ENCODE measurements at places on chromosomes 5 and 9. TPM values are rescaled to one million over a fixed set of nuclear protein-coding genes. Genes with fewer than 3 reads are reported as not detected.

DNA sequence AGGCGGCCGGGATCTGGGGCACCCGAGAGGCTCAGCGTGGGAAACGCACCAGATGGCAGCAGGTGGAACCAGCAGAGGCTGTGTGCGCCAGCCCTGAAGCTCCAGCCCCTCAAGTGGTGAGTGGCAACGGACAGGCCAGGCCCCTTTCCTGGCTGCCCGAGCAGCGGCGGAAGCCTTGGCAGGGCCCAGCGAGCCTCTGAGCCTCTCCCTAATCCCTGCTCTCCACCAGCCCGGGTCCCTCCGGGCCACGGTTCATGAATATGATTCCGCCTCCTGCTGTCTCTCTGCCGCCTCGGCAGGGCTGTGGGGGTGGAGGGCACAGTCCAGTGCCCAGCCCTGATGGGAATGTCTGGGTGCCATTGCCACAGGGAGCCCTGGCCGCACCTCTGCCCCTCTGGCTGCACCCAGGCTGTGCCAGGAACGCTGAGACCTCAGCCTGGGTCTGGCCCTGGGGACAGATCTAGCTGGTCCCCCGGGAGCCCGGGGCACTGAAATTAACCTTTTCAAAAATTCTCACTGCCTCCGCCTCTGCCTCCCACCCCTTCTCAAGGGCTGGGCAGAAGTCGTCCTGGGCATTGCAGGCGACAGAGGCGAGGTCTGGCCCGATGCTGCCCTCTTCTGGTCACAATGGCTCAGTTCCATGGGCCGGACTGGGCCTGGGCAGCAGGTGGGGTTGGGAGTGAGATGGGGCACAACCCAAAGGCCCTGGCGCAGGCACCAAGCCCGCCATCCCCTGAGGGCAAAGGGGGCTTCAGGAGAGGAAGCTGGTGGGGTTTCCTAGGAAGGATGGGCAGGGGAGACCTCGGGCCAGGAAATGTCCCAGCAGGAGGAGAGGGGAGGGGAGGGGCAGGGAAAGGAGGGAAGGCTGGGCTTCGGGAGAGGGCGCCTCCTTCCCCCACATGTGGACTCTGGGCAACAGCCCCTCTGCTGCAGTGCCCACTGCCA, 20.3 kb downstream of the CCDC187 start:
- DNase-seq = no peak

- no peak for DNase-seq
These were observed 93.4 kb downstream of the PDE6A start for GRCh38 chr5:149851211-149851610.

The ZCCHC7 gene
- total RNA-seq = 6.1 TPM

DNA sequence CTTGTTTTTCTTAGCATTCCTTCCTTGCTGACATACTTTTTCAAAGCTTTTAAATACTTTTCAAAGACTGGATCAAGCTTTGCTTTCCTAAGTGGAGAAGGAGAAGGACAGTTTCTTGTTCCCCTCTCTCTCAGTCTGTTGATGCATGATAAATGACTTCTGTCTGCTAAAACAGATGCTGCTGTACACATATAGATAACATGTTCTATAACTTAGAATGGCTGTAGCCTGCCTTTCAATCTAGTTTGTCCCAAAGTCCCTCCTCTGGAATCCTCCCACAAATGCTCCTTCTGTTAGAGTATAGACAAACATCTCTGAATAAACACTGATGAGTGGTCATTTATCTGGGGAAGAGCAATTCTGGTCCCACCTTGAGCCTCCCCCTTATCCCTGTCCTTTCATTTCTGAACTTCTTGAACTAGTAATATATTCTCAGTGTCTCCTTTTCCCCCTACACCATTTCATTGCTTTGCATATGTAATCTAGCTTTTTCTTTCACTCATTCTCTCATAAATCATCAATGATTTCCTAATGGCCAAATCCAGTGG, 5.4 kb upstream of the HEMGN start:
- DNase-seq = no peak

DNA sequence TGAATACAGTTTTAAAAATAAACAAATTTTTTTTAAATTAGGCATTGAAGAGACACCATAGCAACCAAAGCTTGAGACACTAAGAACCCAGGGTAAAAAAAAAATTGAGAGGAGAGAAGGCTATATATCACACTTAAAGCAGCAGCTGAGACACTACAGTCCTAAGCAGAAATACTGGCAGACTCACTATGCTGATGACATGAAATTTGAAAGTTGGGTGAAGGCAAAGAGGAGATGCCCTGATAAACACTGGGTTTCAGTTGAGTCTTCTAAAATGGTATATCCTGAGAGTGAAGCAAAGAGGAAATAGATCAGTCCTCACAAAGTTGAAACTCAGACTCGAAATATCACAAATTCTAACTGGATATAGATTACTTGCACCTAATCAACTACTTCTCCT, 419.9 kb upstream of the CDH9 start:
- DNase-seq = no peak

The MEIKIN gene
- total RNA-seq = not detected

The PPP2R2B gene
- 0.53 TPM for total RNA-seq

DNA sequence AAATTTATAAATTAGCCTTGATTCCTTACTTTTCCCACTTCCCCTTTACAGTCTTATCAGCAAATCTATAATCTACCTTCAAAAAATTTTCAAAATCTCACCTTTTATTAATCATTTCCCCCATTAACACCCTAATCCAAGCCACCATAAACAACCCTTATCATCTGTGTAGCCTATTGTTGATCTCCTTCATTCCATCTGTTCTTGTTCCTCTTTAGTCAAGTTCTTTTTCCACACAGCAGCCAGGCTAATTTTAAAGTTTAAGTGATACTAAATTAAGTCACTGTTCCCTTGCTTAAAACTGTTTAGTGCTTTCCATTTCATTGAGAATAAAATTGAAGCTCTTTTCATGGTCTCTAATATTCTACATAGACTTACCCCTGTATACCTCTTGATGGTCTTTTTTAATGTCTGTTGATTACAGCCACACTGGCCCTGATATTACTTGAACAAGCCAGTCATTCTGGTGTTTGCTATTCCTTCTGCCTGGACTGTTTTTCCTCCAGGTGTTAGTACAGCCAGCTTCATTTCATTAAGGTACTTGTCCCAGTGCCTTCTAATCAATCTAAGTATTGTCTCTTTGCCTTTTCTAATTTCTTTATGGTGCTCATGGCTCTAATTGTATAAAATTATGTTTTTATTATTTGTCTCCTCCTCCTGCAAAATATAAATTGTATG, 31.1 kb downstream of the GPR151 start:
- DNase-seq = no peak

The PLAA gene
- 18.0 TPM for total RNA-seq

The COL15A1 gene
- 8.9 TPM for total RNA-seq

The THBS4 gene
- total RNA-seq = 0.44 TPM
